ENCODE measurements at places on chromosomes 7 and 10. TPM values are rescaled to one million over a fixed set of nuclear protein-coding genes. Genes with fewer than 3 reads are reported as not detected.

Gene PPP3CB
- total RNA-seq: 32.2 TPM

Gene LRRD1
- not detected for total RNA-seq

DNA sequence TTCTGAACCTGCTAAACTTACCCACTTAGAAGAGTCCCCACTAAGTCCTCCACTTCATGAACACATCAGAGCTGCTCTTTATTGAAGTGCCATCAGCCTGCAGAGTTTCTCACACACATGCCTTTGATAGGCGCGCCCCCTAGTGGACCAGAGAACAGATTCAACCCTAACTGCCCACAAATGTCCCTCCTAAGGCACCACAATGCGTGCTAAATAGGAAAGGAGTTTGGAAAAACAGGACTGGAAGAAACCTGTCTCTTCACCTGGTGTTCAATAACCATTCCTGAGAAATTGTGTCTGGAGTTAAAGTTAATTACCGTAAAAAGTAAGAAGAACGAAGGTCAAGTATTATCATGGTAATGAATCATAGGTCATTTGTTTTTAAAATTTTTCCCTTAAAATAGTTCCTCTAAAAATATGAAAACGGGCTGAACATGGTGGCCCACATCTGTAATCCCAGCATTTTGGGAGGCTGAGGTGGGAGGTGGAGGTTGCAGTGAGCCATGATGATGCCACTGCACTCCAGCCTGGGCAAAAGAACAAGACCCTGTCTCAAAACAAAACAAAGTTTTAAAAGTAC lies 249.7 kb downstream of the ELMO1 start:
- peak; percentile 91 for DNase-seq
- H3K36me3 ChIP-seq: peaks cover 10% of the 10 kb centered on the region
- H3K27me3 ChIP-seq: no peaks in the 10 kb centered on the region
- H3K27ac ChIP-seq: no peak overlapping the region
- no peak overlapping the region for H3K4me3 ChIP-seq

- no peaks in the 10 kb centered on the region for H3K27me3 ChIP-seq
- peak overlapping the region; percentile 3 for H3K27ac ChIP-seq
These were observed 45.5 kb downstream of the NOD1 start for GRCh38 chr7:30433082-30433481.

DNA sequence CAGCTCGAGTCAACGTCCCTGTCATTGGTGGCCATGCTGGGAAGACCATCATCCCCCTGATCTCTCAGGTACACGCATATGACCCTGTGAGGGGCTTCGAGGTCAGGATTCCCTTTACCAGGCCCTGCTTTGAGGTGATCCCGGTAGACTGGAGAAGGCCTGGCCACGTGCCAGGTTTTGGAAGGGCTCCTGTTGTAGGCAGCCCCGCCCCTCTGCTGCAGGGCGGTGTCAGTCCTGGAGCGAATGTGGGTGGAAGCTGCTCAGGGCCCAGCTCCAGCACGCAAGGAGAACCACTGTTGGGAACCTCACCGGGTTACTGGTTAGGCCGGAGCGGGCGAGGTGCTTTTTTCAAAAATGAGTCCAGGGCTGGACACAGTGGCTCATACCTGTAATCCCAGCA lies 15.6 kb downstream of the MDH2 start:
- peak; percentile 71 for DNase-seq
- peaks cover 87% of the 10 kb centered on the region for H3K36me3 ChIP-seq
- H3K27ac ChIP-seq: no peak overlapping the region
- H3K4me1 ChIP-seq: no peaks in the 10 kb centered on the region
- H3K4me3 ChIP-seq: no peak overlapping the region
- no peaks in the 10 kb centered on the region for H3K27me3 ChIP-seq

DNA sequence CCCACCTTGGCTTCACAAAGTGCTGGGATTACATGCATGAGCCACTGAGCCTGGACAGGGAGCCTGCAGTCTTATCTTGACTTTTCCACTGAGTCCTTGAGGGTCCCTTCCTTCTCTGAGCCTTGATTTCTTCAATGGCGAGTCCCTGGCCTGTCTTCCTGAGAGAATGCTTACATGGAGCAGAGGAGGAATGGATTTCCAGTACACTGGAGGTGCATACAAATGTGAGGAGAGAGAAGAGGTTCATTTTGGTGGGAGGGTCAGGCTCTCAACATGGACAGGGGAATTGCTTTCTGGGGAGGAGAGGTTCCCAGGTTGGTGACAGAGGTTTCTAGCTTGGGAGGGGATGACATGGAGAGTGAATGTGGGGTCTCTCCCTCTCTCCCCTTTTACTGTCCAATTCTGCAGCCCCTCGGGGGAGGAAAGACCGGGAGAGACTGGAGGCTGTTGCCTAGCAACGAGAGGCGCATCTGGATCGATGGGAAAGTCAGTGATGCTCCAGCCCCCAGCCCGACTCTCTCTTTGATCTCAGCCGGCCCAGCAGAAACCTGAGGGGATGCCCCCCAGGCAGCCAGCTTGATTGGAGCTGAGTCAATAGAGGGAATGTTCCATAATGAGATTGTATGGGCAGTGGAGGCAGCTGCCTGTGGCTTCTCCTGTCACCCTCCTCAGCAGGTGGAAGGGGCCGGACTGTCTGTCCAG lies 14.8 kb downstream of the SRRM3 start:
- no peak for DNase-seq
- no peaks in the 10 kb centered on the region for H3K4me1 ChIP-seq
- no peak overlapping the region for H3K4me3 ChIP-seq

GRCh38 chr7:156379324-156380070 lies 261.1 kb upstream of the RNF32 start:
- no peak overlapping the region for H3K4me3 ChIP-seq
- H3K36me3 ChIP-seq: no peaks in the 10 kb centered on the region
- H3K4me1 ChIP-seq: no peaks in the 10 kb centered on the region
- no peak for DNase-seq
- H3K27me3 ChIP-seq: no peaks in the 10 kb centered on the region

DNA sequence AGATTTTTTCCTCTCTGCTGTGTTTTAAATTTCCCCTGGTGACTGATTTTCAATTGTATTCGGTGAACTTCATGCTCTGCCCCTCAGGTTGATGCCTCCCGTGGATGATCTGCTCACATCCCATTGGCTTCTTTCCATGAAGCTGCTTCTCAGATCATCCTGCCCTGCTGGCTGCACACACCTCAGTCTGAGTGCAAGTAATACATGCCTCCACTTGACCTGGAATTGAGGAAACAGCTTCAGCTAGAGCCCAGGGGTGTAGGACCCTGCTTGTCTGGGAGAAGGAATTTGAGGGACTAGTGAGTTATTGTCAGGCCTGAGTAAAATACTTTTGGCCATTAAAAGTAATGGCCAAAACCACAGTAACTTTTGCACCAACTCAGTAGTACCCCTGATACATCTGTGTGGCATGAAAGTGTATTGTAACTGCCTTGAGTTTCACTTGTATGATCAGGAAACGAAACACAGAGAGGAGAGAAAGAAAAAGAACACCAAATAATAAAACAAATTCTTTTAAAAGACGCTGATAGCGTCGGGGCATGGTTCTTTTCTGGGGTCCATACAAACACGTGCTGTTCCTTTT lies 49.4 kb downstream of the SPAM1 start:
- no peak overlapping the region for H3K4me3 ChIP-seq
- no peaks in the 10 kb centered on the region for H3K27me3 ChIP-seq
- DNase-seq: no peak
- no peaks in the 10 kb centered on the region for H3K36me3 ChIP-seq

DNA sequence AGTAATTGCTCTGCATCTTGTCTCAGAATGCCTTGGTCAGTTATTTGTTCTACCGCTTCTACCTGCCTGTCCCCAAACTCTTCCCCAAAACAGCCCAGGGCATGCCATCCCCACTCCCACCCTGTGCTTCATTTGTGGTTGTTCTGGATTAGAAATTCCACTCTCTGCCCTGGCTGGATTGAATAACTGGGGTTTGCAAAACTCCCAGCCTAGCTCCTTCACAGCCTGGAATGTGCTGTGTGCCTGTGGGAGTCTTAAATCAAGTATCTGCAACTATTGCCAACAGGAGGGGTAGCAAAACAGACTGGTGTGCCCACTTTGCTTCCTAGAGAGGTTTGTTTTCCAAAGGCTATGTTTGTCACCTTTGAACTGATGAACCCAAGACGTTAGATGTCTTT lies 24.2 kb downstream of the TSPAN15 start:
- no peak for DNase-seq
- H3K4me3 ChIP-seq: no peak overlapping the region
- no peaks in the 10 kb centered on the region for H3K27me3 ChIP-seq
